LHCN-M2 (cell line): ENCODE measurements at places on chromosomes 5 and 9. TPM values are rescaled to one million over a fixed set of nuclear protein-coding genes. Genes with fewer than 3 reads are reported as not detected.

C9orf153 gene
- total RNA-seq, result not detected in 2 replicates

MYMK gene
- total RNA-seq, result 0.63 TPM in 1 of 2 replicates, not detected in the other

GRCh38 chr9:131203431-131204218 lies 72.7 kb downstream of the FAM78A start:
- DNase-seq, result no peak

DNA sequence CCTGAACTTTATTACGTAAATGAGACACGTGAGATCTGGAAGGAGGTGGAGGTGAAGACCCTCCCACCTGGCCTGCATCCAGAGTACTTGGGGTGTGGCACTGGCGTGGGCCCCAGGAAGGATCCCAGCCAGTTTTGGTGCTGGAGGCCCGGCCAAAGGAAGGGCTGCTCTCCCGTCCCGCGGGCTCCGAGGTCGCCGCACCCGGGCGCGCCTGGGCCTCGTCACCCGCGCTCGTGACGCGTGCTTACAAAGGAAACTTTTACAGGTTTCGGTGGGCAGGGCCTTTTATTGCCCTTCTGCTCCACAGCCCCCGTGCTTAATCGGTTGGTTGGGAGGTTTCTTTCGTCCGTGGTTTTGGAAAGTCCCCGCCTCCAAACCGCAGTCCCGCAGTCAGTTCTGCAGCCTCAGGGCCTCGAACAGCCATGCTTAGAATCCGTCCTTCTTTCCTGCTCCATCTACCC lies 29.2 kb downstream of the CDKN2A start:
- DNase-seq, result no peak

- no peak for DNase-seq
Measured at GRCh38 chr5:78578015-78578414, 70.6 kb downstream of the LHFPL2 start.

PTPRD gene
- not detected in 2 replicates for total RNA-seq
